ENCODE measurements at places on chromosomes 5 and 9. TPM values are rescaled to one million over a fixed set of nuclear protein-coding genes. Genes with fewer than 3 reads are reported as not detected.

Gene PARP8
- polyA plus RNA-seq, result 17.5 TPM

DNA sequence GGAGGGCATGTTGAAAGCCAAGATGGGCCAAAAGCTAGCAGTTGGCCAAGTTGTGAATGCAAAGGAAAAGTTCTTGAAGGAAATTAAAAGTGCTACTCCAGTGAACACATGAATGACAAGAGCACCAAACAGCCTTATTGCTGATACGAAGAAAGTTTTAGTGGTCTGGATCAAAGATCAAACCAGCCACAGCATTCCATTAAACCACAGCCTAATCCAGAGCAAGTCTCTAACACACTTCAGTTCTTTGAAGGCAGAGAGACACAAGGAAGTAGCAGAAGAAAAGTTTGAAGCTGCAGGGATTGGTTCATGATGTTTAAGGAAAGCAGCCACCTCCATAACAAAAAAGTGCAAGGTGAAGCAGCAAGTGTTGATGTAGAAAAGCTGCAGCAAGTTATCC is 71.6 kb downstream of the ERCC6L2 start:
- no peak for DNase-seq

DNA sequence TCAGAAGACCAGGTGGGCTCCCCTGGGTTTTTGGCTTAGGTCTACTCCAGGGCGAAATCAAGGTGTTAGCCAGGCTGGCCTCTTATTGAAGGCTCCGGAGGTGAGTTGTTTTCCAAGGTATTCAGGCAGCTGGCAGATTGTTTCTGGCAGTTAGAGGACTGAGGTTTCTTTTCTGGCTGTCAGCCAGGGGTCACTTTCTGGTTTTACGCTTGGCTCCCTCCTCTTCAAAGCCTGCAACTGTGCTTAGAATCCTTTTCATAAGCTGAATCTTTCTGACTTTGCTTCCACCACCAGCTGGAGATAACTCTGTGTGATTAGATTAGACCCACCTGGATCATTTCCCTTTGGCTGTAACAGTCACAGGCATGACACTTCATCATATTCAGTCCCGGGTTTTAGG is 24.6 kb downstream of the RFK start:
- peak; percentile 85 for DNase-seq

DNA sequence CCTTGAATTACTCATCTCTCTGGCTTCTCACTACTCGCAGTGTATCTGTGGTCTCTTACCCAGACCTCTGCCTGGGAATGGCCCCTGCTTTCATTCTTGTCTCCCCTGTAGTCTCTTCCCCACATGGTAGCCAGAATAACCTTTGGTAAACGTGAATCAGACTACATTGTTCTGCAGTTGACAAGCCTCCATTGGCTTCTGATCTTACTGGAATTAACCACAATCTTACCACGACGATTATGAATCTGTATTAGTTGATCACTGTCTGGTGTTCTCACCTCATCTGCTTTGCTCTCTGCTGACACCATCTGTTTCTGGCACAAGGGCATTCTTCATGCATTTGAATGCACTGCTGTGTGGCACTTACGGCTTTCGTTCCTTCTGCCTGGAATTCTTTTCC is 781.2 kb downstream of the MTRR start:
- DNase-seq, result no peak
